ENCODE measurements at places on chromosomes 2 and 18. TPM values are rescaled to one million over a fixed set of nuclear protein-coding genes. Genes with fewer than 3 reads are reported as not detected.

CPS1 gene
- total RNA-seq, result 6.7 TPM

SPATA3 gene
- not detected for total RNA-seq

LDLRAD4 gene
- total RNA-seq, result 42.3 TPM

CD207 gene
- total RNA-seq, result 0.66 TPM

GREB1L gene
- total RNA-seq, result 0.79 TPM
